ENCODE measurements at places on chromosomes 1 and 21.

- H3K27me3 ChIP-seq = no peaks in the 10 kb centered on the region
- no peaks in the 10 kb centered on the region for H3K36me3 ChIP-seq
Measured at GRCh38 chr1:111148376-111148881, 8.4 kb downstream of the CEPT1 start.

- H3K36me3 ChIP-seq = no peaks in the 10 kb centered on the region
- H3K4me3 ChIP-seq = no peak overlapping the region
- no peak overlapping the region for H3K27ac ChIP-seq
- no peaks in the 10 kb centered on the region for H3K27me3 ChIP-seq
Measured at GRCh38 chr1:210447456-210448057, 118.9 kb downstream of the HHAT start.

DNA sequence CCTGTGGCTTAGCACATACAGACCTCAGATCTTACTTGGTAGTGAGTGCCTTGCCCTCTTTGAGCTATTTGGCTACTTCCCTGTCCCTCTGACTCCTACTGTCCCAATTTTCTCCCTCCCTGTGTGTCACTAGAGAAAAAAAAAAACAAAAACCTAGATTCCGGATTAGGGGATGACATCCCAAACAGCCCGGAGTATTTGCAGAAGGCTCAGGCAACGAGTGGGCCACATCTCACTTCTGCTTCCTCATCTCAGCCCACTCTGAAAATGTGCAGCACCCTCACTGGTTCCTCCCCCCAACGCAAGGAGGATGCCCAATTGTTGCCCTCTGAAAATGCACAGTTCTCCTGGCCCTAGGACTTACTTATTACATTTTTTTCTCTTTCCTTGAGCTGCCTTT is 4.9 kb downstream of the NHLH1 start:
- peaks cover 29% of the 10 kb centered on the region for H3K4me1 ChIP-seq
- no peak for DNase-seq
- no peaks in the 10 kb centered on the region for H3K36me3 ChIP-seq
- no peak overlapping the region for H3K4me3 ChIP-seq
- H3K27ac ChIP-seq = no peak overlapping the region

DNA sequence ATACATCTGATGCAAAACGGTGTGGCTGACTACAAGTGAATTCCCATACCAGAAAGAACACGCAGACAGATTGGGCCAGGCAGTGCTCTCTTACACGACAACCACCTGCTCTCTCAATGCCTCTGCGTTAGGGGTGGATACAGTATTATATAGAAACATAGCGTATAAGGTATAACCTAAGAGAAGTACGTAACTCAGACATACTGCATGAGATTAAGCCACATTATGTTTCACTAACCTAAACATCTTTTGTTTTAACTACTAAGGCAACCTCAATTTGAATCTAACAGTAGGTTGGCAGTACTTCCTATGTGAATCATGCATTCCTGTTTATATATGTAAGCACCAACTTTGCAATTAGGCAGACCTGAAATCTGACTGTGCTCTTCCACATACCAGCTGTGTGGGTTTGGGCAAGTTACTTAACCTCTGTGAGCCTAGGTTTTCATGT is 58.1 kb upstream of the COA6 start:
- no peak for DNase-seq
- no peaks in the 10 kb centered on the region for H3K4me1 ChIP-seq
- no peaks in the 10 kb centered on the region for H3K36me3 ChIP-seq
- no peaks in the 10 kb centered on the region for H3K27me3 ChIP-seq
- no peak overlapping the region for H3K4me3 ChIP-seq

GRCh38 chr21:38833117-38833516 is 27.4 kb downstream of the ETS2 start:
- no peak overlapping the region for H3K27ac ChIP-seq
- H3K4me1 ChIP-seq = no peaks in the 10 kb centered on the region
- H3K27me3 ChIP-seq = no peaks in the 10 kb centered on the region
- H3K36me3 ChIP-seq = no peaks in the 10 kb centered on the region
- H3K4me3 ChIP-seq = no peak overlapping the region
- no peak for DNase-seq

DNA sequence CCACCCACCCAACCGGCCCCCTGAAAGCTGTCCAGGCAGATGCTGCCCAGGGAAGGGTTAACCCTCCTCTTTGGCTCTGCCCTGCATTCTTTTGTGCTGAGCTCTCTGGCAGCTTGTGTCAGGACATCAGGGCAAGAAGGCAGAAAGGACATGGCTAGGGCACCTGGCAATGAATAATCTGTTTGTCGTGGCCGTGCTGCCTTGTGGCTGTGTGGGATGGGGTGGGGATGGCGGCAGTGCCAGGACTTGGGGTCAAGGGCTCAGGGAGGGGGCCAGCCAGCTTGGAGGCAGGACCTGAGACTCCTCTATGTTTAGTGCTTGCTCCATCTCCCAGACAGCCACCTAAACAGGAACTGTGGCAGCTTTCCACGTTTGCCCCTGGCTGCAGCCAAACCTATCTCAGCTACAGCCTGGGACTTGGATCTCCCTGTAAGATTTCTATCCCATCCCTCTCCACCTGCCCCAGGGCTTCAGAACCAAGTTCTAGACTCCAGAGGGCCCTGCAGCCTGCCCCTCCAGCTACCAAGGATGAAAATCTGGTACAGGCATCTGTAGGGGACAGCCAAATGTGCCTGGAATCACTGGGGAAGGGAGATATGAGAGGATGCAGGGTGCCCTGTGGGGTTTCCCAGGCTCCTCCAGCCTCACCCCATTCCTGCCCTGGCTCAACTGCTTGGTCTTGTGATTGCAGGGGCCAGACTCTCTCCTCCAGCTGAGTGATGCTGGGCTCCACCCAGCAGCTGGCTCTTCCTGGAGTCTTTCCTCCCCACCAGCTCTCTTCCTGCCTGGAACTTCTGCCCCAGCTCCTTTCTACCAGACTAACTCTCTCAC is 9.6 kb upstream of the GPR37L1 start:
- no peak for DNase-seq
- H3K36me3 ChIP-seq = no peaks in the 10 kb centered on the region
- H3K4me3 ChIP-seq = no peak overlapping the region

DNA sequence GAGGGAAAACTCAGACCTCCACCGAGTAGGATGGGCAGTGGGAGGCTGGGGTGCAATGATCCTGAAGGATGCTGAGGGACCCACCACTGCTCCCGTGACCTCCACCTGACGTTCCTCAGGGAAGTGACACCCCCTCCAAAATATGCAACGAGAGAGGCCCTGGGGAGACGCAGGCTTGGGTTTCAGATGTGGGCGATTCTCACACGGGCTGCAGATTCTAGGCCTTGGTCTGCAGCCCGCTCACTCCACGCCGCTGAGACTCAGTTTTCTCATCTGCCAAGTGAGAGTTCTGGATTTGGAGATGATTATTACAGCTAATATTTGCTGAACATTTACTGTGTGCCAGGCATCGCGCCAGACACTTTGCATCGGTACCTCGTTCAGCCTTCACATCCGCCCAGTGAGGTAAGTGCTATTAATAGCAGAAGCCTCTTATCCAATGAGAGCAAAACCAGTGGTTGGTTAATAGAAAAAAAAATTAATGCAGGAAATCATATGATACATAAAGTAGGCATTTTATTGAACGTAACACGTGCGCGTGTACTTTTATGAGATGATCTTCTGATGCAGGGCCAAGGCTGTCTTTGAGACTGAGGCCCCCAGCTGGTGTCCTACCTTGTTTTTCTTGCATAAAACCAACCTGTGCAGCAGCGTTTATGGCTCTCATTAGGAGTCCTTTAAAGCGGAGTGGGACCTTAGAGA is 102.0 kb upstream of the RUNX3 start:
- H3K4me3 ChIP-seq = no peak overlapping the region
- H3K36me3 ChIP-seq = no peaks in the 10 kb centered on the region
- H3K27me3 ChIP-seq = no peaks in the 10 kb centered on the region
- H3K4me1 ChIP-seq = no peaks in the 10 kb centered on the region
- no peak for DNase-seq

DNA sequence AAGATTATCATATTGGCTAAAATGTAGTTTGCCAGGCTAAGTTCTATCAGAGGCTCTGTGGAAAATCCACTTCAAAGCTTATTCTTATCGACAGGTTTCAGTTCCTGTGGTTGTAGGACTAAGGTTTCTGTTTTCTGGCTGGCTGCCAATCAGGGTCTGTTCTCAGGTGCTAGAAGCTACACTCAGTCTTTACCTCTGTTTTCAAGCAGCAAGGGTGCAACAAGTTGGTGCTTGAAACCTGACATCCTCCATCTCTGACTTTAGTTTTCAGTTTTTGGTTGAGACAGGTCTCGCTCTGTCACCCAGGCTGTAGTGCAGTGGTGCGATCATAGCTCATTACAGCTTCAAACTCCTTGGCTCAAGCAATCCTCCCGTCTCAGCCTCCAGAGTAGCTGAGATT is 15.3 kb upstream of the TMCO2 start:
- peaks cover 96% of the 10 kb centered on the region for H3K36me3 ChIP-seq
- no peaks in the 10 kb centered on the region for H3K27me3 ChIP-seq
- H3K27ac ChIP-seq = no peak overlapping the region
- H3K4me3 ChIP-seq = no peak overlapping the region

- no peak for DNase-seq
- peaks cover 89% of the 10 kb centered on the region for H3K27me3 ChIP-seq
- no peaks in the 10 kb centered on the region for H3K36me3 ChIP-seq
- no peak within 1 kb of the TSS for H3K27ac ChIP-seq
- no peak within 1 kb of the TSS for H3K4me3 ChIP-seq
Measured at GRCh38 chr1:37634244-37634991, at the start of gene RSPO1. TSS of gene RSPO1 (minus strand) at chr1:37634892. CDS start at chr1:37629661, 5,231 bp downstream.

- peak overlapping the region; percentile 31 for H3K4me3 ChIP-seq
- peak overlapping the region; percentile 41 for H3K27ac ChIP-seq
- no peaks in the 10 kb centered on the region for H3K36me3 ChIP-seq
- peaks cover 9% of the 10 kb centered on the region for H3K4me1 ChIP-seq
- DNase-seq = no peak
- H3K27me3 ChIP-seq = peaks cover 17% of the 10 kb centered on the region
Measured at GRCh38 chr1:26164036-26164860, 4.5 kb downstream of the C1orf232 start.

GRCh38 chr1:62288662-62289061 is 30.6 kb downstream of the KANK4 start:
- peaks cover 25% of the 10 kb centered on the region for H3K4me1 ChIP-seq
- no peak for DNase-seq
- no peak overlapping the region for H3K27ac ChIP-seq

GRCh38 chr21:17352996-17353655 is 159.7 kb upstream of the CXADR start:
- H3K27me3 ChIP-seq = no peaks in the 10 kb centered on the region
- H3K27ac ChIP-seq = no peak overlapping the region
- no peaks in the 10 kb centered on the region for H3K36me3 ChIP-seq
- no peak for DNase-seq

- H3K27ac ChIP-seq = no peak overlapping the region
- no peaks in the 10 kb centered on the region for H3K4me1 ChIP-seq
- DNase-seq = no peak
Measured at GRCh38 chr1:235429143-235429542, 61.9 kb downstream of the TBCE start.

GRCh38 chr1:240719953-240720700 is 108.2 kb upstream of the GREM2 start:
- DNase-seq = no peak
- no peak overlapping the region for H3K27ac ChIP-seq

DNA sequence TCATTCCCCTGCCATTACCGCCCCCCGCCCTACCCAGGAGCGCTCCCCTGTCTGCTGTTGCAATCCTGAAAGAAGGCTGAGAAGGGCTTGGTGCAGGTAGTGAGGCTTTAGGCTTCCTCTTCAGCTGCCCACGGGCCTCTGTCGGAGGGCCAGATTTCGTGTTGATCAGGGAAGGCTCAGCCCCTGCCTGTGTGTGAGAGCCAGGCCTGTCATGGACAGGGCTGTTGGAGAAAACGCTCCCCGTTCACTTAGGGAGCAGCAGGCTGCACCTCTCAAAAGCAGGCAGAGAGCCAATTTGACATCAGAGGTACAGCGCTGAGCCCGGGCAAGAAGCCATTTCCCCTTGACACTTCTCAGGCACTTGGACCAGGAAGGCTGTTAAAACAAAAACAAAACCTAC is 19.0 kb downstream of the TEX35 start:
- DNase-seq = no peak
- H3K4me3 ChIP-seq = no peak overlapping the region
- H3K4me1 ChIP-seq = no peaks in the 10 kb centered on the region
- H3K27me3 ChIP-seq = no peaks in the 10 kb centered on the region

DNA sequence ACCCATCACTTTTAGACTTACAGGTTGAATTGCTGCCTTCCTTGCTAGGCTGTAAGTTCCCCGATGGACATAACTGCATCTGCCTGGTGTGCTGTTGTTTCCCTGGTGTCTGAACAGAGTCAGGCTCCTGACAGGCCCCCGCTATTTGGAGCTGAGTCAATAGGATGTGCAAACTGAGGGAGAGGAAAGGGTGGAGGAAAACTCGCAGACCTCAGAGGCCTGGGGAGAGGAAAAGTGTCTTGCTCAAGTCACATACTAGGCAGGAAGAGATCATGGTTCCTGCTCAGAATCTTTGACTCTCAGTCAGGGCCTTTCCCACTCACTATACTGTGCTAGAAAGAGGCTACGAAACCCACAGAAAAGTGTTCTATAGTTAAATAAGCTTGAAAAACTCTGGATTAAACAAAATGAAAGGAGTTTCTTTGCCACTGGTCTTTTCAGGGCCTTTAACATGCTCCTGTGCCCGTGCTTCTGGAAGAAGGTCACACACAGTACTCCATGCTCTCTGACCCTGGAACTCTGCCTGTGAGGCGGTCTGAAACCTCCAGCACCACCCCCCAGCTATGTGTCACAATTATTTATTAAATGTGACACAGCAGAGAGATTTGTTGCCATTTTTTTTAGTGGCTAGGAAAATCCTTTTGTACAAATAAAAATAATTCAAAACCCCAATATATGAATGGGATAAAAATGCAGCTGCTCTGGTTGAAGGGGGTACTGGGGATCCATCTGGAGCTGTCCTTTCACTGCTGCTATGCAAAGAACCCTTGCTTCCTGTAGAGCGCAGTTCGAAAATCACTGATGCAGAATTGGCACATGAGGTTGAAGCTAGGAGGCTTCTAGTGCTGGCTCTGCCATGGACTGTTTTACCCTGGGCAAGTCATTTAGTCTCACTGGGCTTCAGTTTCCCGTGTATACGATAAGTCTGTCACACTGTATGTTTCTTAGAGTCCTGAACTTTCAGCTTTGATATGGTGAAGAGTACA is 20.1 kb upstream of the CDCP2 start:
- peaks cover 51% of the 10 kb centered on the region for H3K36me3 ChIP-seq
- H3K27ac ChIP-seq = no peak overlapping the region
- no peaks in the 10 kb centered on the region for H3K4me1 ChIP-seq
- no peak overlapping the region for H3K4me3 ChIP-seq

DNA sequence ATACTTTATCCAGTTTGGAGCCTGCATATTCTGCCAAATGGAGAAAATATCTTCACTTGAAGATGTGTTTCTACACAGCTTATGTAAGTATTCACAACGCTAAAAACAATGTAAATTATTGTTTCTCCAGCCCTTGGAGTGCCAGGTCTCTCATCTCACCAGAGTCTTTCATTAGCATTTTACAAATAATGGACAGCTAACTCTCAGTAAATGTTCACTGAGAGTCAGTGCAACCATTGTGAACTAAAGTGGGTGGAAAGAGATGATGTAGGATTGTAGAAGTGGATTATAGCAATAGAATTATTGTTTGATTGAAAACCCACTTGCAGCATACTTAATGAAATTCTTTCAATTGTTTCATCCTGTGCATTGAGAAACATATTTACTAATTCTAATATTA is 8.3 kb upstream of the FAM177B start:
- H3K36me3 ChIP-seq = peaks cover 98% of the 10 kb centered on the region
- no peak overlapping the region for H3K4me3 ChIP-seq
- no peak overlapping the region for H3K27ac ChIP-seq
- no peaks in the 10 kb centered on the region for H3K27me3 ChIP-seq
- H3K4me1 ChIP-seq = peaks cover 10% of the 10 kb centered on the region

GRCh38 chr1:117007719-117008013 is 6.1 kb downstream of the CD101 start:
- no peak overlapping the region for H3K27ac ChIP-seq
- H3K4me1 ChIP-seq = no peaks in the 10 kb centered on the region
- H3K27me3 ChIP-seq = no peaks in the 10 kb centered on the region
- no peaks in the 10 kb centered on the region for H3K36me3 ChIP-seq
- no peak overlapping the region for H3K4me3 ChIP-seq
- DNase-seq = no peak
